ENCODE measurements at places on chromosomes 7 and 10.

DNA sequence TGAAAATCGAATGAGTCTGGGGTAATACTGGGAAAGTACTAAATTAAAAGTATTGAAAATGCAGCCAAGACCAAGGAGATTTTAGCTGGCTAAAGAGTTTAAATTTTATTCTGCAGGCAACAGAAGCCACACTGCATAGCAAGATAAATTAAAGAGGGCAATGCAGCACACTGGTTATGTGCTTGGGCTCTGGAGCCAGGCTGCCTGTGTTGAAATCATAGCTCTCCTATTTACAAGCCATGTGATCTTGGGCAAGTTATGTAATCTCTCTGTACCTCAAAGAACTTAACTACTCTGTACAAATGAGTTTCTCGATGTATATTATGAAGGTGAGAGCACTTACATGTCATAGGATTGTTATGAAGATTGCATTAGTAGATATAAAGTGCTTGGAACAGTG is 9.9 kb downstream of the SLC25A13 start:
- DNase-seq: no peak

DNA sequence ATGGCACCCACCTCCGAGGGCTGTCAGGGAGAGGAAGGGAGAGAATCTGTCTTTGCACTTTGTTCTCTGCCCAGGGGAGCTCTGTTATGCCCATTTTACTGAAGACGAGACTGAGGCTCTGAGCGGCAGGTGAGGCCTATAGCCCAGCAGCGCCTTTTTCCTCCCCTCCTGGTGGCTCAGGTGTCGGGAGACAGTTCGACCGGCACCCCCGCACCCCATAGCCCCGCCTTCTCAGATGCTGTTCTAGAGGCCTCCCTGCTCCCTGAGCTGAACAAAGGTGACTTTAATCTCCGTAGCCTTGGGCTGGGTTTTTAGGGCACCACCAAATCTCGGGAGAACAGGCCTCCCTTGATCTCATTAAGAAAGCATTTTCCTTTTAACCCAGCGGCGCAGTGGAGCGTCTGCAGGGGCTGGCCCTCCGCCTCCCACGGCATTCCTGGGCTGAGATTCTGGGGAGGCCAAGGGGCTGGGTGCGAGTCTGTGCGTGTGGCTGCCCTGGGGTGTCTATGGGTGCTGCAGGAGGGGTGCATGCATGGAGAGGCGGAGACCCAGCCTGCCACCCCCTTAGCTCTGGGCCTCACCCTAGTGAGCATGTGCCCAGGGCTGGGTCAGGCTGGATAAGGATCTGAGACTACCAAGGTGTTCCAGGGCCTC is 3.3 kb downstream of the LFNG start:
- no peak for DNase-seq

DNA sequence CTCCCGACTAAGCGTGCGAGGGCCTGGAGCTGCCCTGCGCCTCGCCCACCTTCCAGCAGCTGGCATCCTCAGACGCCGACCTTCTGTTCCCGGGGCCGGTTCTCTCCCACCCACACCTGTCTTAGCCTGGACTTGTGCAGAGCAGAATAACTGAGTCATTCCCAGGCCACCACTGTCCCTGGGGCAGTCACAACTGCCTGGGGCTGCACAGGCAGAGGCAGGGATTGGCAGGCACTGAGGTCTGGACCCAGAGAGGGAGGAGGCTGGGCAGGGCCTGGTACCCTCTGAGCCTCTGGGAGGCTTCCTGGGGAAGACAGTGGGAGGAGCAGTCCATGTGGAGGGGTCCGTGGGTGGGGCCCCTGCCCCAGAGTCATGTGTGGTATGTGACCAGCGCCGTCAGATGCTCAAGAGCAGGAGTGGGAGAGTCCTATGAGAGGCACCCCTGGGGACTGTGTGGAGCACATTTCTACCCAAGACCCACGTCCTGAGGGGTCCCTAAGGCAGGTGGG is 74.3 kb downstream of the NKX6-2 start:
- no peak for DNase-seq

DNA sequence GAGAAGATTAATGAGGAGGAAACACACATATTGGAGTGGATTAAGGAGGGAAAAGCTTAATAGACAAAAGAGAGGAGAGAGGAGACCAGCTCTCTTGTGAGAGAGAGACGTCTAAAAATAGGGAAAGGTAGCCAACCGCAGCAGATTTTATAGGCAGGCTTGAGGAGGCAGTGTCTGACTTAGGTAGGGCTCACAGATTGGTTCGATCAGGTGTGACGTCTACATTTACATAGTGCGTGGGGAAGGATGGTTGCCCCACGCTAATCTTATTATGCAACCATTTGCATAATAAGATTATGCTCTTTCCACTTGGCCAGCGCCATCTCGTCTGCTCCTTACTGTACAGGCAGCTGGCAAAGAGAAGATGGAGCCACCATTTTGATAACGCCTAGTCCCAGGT is 122.0 kb downstream of the MARCHF5 start:
- DNase-seq: no peak

- DNase-seq: no peak
Measured at GRCh38 chr7:152754075-152754730, 5.3 kb upstream of the ACTR3B start.

- DNase-seq: no peak
Measured at GRCh38 chr7:48781752-48782151, 142.6 kb upstream of the CDC14C start.

DNA sequence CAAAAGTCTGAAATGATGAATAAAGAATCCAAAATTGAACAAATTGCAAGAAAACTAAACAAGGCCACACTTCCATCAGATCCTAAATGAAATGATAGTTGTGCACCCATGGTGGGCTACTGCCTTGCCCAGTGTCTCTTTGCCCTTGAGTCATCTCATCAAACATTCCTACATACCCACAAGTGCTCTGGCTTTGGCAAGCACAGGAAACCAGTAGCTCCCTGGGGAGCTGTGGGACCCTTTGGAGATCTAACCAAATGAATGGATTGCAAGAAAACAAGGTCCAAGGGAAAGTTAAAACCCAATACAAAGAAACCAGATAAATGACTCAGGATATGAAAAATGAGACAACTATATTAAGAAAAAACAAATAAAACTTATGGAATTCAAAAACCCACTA is 129.8 kb upstream of the TMEM229A start:
- DNase-seq: no peak

GRCh38 chr10:57979491-57979890 is 288.2 kb downstream of the IPMK start:
- no peak for DNase-seq

- DNase-seq: no peak
Measured at GRCh38 chr10:30675791-30676718, 46.5 kb upstream of the LYZL2 start.

- DNase-seq: no peak
Measured at GRCh38 chr7:149226840-149227494, 12.5 kb upstream of the ZNF212 start.

DNA sequence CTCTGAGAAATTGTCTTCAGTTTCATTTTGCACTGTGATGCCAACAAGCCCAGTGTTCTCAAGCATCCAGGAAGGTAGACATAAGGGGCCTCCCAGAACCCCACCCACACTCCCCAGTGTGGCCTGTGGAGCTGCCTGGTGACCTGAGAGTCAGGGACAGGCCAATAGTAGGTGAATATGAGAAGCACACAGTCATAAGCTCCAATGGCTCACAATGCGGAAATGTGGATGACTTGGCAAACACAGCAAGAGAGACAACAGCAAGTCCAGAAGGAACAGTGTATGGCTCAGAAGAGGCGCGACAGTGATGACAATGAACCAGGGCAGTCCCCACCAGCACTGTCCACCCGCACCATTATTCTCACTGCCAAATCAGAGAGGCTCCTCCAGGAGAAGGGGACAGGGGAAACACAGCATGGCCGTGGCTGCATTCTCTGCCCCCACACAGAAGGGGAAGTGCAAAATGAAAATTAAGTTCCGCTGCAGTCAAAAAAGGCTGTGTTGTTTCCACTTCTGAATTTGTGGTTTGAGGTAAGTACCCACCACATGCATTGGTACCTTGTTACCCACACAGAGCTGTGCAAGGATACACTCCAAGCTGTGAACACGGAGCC is 419.8 kb downstream of the GRID1 start:
- DNase-seq: no peak

DNA sequence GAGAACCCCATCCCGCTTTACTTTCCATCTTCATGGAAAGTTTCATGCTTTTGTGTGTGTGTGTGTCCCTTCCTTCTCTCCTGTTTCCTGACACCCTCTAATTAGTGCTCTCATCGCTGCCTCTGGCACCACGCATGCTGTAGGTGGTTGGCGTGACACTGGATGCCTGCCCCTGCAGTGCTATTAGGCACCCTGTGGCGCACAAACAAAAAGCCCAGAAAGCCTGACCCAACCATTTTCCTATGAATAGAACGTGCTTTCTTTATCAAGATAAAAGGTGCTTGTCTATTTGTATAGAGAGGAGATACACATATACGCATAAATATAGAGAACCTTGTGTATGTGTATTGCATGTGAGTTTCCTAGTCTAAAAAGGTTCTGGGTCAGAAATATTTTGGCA is 120.8 kb upstream of the CDCA7L start:
- DNase-seq: no peak

DNA sequence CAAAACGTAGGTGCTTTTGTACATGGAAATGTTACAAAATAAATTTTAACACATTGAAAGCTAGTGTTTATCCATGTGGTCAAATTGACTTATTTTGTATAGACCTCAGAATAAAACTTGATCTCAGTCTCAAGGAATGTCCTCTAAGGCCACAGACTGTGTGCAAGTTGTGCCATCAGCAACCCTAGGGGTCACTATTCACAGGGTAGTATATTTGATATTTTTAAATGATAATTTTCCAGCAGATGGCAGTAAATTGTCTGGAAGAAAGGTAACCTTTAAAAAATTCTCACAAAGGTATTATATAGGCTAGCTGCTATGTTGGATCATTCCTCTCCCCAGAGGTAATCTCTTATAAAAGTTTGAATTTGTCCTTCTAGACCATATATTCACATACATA is 12.9 kb upstream of the SNX10 start:
- no peak for DNase-seq

GRCh38 chr7:2037808-2038522 is 194.8 kb downstream of the MAD1L1 start:
- DNase-seq: no peak

GRCh38 chr7:91033574-91033973 is 230.7 kb upstream of the FZD1 start:
- no peak for DNase-seq

GRCh38 chr10:52466464-52466863 is 152.4 kb downstream of the DKK1 start:
- DNase-seq: no peak

DNA sequence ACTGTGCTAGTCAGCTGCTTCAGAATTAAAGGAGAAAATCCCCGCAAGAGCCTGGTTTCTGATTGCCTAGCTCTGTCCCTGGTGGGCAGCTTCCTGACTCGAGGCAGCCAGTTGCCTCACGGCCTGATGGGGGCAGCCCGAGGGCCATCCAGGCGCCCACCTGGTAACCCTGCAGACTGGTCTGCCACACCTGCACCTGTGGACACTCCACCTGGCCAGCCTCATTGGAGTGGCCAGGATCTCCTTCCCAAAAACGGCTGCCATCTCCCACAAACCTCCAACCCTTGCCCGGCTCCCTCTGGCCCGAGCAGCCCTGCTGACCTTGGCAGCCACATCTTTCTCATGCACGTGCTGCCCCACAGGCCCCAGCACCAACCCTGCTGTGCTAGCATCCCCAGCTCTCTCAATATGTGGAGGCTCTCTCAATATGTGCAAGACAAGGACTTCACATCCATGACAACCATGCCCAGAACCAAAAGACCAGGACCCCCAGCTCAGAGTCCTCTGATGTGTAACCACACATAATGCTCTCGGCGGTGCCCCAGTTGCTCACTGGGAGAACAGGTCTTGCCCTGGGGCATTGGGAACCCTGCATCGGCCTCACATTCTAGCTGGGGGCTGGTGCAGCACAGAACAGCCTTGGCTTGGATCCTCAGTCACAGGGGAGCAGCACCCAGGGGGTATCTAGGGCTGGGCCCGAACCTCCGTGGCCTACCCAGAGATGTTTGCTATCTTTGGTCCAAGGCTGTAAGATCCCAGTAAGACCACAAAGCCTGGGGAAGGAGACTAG is 14.6 kb downstream of the DRGX start:
- no peak for DNase-seq

- no peak for DNase-seq
Measured at GRCh38 chr7:44647981-44648714, 41.7 kb downstream of the OGDH start.

DNA sequence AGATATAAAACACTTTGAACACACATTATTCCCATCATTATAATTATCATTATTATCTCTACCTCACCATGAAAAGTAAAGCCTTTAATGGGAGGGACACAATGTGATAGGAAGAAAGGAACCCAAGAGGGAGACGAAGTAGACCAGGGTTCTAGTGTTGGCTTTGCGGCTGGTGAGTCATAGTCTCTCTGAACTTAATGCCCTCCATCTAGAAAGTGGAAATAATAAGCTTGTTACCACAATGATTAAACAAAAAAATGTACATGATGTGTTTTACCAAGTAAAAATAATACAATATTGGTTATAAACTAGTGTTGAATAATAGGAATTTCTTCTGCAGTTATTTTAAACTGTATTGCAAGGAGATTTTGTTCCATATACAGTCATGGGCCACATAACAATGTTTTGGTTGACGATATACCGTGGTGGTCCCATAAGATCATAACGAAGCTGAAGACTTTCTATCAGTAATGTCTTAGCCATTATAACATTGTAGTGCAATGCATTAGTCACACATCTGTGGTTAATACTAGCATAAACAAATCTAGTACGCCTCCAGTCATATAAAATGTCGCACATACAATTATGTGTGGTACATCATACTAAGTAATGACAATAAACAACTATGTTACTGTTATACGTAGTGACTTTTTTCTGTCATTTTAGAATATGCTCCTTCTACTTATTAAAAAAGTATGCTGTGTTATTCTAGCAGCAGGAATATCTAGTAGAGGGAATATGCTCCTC is 450.6 kb upstream of the SORCS1 start:
- no peak for DNase-seq

DNA sequence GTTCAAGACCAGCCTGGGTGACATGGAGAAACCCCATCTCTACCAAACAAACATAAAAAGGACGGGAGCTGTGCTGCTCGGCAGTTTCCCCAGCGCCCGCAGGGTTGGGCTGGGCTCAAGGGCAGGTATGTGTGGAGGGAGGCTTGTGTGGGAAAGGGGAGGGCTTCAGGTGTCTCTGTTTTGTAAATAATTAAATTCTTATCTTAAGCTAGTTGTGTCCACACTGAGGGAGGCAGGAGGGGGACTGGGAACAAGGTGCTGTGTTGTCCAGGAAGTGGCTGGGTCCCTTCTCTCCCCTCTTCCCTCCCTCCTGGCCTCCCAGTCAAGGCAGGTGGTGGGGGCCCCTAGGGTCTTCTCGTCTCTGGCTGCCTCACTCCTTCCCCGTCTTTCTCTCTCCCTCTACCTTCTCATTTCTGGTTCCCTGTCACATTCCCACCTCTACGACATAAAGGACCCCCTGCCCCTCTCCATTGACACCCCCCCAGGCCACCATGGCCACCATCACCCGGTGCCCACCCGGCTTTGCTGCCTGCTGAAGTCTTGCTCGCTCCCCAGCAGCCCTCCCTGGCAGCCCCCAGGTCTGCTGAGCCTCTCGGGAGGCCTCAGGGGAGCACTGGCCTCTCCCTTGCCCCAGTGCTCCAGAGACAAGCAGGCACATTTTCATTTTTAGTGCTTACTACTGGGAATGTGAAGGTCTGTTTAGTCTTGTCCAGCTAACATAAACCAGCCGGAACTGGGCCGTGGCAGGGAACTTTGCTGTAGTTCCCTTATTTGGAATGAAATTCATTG is 19.3 kb downstream of the NEURL1 start:
- no peak for DNase-seq

All from cortex of kidney (tissue), 1 donor.